RPMI7951 (cell line): ENCODE measurements at places on chromosomes 4 and X. TPM values are rescaled to one million over a fixed set of nuclear protein-coding genes. Genes with fewer than 3 reads are reported as not detected.

- DNase-seq, result no peak
Observed at GRCh38 chr4:152189451-152190179, 346.3 kb downstream of the FBXW7 start.

- peak; percentile 1 for DNase-seq
Observed at GRCh38 chr4:77349796-77350195, 192.8 kb downstream of the CCNG2 start.

KLKB1 gene
- total RNA-seq, result not detected in 2 replicates

DNA sequence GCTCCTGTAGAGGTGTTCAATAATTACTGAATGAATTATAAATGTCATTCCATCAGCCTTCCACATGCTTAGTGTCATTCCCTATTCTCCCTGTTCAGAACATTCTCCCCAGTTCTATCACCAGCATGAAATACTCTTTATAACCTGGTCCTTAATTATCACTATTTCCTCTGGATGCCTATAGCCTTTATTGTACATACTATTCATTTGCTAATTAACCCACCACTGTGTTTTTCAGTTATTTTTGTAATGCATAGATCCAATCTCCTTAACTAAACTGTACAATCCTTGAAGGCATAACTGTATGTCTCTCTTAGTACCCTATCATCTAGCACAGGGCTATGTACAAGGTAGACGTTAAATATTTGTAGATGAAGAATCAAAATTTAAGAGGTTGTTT, 1.2 kb downstream of the ABCB7 start:
- DNase-seq, result no peak

GRCh38 chr4:150178161-150178560, 99.9 kb downstream of the DCLK2 start:
- peak; percentile 26 for DNase-seq

DNA sequence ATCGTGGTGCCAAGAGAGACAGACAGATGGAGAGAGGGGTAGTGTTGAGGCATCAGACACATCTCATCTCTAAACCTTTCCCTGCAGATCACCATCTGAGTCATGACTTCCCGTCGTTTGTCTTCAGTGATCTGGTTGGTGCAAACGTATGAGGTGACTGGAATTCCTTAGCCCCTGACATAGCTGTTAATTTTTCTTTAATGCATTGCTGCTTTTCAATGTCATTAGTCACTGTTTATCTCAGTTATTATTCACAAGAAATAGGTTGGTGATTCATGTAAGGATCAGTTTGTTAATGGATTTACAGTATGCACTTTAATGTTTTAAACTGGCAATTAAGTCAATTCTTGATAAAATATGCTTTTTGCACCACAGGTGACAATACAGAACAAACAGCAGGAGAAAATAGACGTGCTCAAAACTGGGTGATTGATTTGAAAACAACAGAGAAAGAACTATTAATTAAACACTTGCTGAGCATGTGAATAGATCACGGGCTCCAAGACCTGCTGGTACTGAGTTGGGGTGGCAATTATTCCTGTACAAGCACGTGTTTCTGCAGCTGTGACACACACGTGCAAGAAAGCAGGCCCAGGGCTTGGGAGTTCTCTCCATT, 1.3 kb upstream of the TMEM154 start:
- peak; percentile 60 for DNase-seq

DNA sequence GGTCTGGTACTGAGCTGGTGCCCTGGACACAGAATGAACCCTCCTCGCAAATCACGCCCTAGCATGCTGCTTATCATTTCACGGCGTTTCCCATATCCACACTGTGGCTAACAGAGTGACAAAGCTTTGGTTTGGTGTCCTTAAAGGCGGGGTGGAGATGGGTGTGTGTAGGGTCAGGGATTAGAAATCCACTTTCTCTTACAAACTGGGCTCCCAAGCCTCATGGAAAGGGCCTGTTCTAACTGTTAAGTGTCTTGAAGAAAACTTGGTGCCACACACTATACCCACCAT, 735 bp upstream of the CHRDL1 start:
- no peak for DNase-seq

GRCh38 chr4:75514949-75515612, 808 bp downstream of the THAP6 start:
- DNase-seq, result no peak

DNA sequence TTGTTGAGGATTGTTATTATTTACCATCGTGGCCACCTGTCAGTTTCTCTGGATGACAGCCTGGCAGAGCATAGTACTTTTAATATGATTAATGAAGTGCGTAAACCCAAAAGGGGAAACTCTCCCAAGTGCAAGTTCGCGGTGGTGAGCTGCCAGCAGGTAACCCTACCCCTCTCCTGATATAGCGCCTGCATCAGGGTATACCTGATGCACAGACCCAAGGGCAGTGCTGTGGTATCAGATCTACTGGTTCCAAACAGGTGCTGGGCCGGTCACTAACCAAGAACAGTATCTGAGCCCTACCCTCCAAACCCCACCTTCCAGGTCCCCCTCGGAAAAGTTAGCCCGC, 1.6 kb downstream of the RNF150 start:
- no peak for DNase-seq

GRCh38 chrX:34381241-34381640, 249.1 kb upstream of the FAM47A start:
- DNase-seq, result no peak

RHOH gene
- total RNA-seq, result not detected in 2 replicates

DNA sequence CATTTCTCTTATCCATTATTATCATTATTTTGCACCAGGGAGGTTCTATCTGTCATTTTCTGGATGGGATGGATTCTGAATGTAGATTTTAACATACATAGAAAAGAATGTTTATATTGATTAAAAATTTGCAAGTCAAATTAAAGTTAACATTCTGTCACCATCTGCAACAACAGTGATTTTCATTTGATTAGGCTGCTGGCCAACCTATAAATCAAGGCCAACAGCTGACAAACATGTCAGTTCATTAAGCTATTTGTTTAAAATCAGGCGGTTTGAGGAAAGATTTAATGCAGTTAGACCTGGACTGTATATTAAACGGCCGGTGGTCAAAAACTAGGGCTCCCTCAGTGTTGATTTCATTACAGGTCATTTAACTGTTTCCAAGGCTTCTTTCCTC, 109.5 kb upstream of the CBR4 start:
- DNase-seq, result no peak

MAGEA9B gene
- total RNA-seq, result not detected in 2 replicates

DNA sequence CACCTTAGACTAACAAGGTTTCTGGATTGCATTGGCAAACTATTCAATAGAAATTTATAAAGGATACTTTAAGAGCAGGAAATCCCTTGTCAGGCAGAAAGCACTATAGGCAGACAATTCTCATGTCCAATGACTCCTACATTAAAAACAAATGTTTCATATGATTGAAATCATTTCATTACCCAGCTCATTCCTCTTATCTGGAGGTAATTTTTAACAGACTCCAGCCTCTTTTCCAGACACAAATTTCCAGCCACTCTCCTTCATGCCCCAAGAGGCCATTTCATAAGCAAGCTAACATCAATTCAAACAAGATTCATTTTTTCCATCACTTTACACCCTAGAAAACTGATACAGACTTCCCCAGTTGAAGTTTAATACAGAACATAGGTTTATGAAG, 495.1 kb upstream of the FRG1 start:
- DNase-seq, result no peak

GAGE12F gene
- total RNA-seq, result not detected in 2 replicates

DNA sequence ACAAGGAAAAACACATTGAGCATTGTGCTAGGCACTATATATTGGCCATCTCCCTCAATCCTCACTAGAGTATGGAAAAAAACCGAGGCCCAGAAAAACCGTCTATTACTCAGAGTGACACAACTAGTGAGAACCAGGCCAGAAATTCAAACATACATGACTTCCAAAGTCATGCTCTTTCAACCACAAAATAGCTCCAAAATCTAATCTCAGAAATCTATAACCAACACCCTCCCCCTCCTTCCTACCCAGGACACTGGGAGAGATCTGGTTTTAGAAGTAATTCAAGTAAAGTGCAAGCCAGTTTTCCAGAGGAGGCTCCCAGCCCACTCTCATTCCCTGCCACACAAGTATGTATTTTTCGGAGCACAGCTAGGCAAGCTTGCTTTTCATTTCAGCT, 7.6 kb downstream of the HS3ST1 start:
- DNase-seq, result no peak

- DNase-seq, result no peak
Observed at GRCh38 chrX:132414404-132414803, 74.4 kb downstream of the MBNL3 start.

DNA sequence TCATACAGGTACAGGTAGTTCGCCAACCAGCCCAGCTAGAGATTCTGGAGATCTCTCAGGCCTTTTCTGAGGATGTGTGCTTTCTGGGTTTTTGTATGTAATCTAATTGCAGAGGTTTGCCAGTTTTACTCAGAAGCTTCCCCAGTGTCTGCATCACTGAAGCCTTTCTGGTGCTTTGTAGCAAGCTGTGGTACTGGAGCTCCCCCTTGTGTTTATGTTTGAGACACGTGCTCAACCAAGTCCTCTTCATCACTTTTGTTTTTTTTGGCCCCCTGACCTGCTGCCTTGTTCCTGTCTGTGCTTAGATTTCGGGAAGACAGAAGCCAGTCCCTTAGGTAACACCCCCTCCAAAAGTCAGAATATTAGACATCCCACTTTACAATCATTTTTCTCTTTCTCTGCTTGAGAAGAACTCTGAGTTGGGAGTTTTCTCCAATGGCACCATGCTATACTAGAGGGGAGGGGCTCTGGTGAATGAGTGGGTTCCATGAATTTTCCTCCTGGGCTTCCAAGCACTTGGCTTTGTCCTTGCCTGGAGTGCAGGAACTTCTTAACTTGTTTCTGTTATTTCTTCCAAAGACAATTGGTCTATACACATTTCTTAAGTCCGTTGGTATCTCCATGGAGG, 128.4 kb upstream of the TBC1D9 start:
- DNase-seq, result peak; percentile 64

MAGED4B gene
- total RNA-seq, result 2.2 and 3.2 TPM in 2 replicates

DNA sequence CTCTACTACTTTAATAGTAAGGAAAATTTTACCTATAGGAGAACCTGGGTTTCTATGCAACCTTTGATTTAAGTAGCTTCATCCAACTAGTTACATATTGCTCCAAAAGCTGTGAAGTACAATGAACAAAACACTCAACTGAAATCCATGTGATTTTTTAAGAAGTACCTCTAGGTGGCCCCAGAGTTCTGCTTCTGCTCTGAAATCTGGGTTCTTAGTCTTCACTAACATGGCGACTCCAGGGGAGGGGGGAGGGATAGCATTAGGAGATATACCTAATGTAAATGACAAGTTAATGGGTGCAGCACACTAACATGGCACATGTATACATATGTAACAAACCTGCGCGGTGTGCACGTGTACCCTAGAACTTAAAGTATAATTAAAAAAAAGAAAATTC, 73.4 kb upstream of the MAGEB2 start:
- peak; percentile 71 for DNase-seq

DNA sequence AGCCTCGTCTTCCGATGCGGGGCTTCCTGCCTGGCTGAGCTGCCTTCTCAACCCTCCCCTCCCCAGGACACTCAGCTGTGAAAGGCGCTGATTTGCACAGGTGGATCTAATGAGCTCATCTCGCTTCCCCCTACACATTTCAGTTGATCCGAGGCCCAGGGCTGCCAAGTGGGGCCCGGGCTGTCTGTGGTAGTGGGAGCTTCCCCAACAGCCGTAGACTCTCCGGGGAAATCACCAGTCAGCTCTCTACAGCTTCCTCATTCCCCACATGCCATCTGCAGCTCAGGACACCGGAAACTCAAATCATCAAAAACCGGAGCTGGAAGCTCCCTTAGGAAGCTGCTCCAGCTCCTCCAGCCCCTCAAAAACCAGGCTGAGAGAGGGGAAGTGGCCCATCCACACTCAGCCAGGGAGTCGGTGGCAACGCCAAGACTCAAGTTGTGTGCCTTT, 56.2 kb downstream of the SMIM20 start:
- DNase-seq, result no peak

DNA sequence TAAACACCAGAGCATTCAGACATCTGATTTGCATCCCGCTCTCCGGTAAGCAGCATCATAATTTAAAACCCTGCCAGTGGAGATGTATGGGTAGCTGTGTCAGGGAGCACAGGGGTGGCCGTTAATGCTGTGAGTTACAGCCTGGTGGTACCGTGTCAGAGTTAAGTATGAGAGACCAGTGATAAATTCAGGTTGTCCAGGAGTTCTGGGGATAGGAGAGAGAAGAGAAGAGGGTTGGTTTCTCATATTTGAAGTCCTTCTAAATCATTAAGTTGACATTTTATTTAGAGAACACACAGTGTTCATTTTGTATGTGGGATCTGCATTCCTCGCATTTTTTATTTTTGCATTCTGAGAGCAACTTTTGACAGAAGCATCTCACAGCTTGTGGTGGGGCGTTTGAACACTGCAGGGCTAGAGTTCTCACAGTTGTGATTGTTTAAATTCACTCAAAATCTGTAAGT, 157.6 kb downstream of the DCLK2 start:
- no peak for DNase-seq
